Stimulated activated naive CD8-positive, alpha-beta T cell treated with anti-CD3 and anti-CD28 coated beads, Interleukin-15, Interleukin-2, amounts not matched to agents 100 U/mL and 50 U/mL, for 24 hours (primary cell): ENCODE measurements at places on chromosomes 3 and 15.

DNA sequence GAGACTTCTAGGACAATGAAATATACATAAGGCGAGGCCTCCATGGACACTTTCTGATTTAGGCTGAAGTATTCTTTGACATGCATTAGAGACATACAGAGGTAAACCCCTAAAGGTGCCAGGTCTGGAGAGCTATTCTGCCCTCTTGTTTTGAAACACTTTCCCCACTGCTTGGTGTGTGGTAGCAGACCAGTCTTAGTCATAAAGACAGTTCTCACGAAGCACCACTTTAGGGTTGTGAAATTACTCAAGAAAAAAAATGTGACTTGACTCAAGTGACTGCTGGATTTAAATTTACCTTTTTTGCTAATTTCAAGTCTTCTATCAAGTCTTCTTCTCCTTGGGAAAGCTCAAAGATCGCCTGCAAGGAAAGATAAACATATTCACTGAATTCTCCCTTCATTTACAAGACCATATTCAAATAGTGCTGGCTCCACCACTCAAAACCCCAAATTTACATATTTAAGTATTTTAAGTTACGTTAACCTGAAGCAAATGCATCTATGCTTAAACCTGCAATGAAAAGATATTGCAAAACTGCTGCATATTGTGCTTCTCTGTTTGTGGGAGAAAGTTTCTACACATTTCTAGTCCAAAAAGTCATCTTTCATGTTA lies 48.4 kb downstream of the ARHGEF3 start:
- DNase-seq = peak; percentile 37

GRCh38 chr3:124059580-124059979 lies 67.7 kb upstream of the ROPN1 start:
- no peak for DNase-seq

GRCh38 chr3:142296507-142296906 lies 71.1 kb upstream of the GK5 start:
- no peak for DNase-seq

DNA sequence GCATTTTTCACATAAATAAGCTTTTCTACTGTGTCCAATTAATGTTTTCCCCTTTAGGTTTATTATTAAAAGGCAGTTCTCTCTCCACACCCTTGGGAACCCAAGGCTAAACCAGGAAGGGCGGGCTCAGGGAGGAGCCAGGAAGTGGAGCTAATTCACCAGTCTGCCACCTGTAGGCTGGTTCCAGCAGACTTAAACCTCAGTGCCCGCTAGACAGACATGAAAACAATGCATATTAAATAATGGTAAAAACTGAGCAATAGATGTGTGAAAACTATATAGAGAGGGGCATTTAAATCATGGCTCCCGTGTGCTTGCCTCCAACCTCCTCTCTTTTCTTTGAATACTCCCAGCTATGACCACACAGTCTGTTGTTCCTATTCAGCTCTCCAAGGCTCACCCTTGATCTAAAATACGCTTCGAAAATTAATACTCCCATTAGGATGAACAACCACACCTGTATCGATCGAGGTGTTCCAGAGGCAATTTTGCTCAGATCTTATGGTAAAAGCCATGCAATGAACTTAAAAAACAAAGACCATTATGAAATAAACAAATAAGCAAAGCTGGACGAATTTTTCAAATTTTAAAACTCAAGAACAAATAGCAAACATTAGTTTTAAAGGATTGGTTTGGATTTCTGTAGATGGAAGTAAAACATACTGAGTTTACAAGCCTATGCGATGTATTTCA lies 253.3 kb downstream of the TJP1 start:
- no peak for DNase-seq

DNA sequence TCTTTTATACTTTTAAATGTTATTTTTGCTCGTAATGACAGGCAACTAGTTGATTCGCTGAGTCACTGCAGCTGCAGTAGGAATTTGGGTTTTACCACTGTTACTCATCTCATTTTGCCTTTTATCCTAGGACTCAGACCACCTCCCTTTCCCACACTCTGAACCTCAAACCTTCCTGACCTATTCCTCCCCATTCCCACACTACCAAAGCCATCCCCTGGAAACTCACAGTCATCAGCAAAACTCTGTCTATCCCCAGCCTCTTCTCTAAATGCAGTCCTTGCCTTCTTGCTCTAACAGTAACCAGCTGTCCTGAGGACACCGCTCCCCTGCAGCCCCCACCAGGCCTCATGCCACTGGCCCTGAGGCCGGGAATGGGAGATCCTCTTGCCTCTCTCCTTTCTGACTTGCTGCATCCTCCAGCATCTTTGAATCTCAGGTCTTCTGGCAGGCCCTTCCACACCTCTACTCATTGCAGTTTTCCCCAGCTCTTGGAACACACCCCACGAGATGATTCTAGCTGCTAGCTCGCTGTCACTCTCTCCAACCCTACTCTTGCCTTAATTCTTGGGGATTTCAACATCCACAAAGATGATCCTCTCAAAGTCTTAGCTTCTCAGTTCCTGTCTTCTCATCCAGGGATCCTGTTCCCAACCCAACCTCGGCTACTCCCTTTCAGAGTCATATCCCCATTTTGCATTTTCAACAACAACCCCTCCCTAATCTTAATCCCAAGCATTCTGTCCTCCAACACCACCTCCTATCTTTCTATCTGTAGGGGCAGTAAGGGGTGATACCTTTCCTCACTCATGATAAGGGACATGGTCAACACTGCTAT lies 55.9 kb upstream of the C3orf80 start:
- DNase-seq = no peak

DNA sequence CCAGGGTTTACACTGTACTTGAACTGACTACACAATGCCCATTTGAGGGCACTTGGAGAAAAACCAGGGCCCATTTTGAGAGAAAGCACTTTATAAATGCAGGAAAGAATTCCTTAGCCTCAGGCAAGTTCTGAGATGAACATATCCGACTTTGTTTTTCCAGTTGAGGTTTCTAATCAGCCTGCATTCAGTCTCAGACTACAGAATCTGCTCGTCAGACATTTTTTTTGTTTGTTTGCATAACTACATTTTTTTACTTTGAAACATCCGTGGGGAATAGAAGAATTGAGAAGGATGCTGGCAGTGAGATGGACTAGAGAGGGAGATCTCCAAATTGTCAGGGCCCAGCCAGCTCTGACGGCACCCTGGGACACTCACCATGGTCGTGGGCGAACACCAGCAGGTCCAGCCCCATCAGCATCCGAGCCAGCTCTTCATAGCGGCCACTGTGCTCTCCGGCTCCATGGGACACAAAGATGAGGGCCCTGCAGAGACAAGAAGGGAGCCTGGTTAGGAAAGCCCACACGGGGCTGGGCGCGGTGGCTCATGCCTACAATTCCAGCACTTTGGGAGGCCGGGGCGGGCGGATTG lies 40.8 kb downstream of the MGLL start:
- DNase-seq = no peak

DNA sequence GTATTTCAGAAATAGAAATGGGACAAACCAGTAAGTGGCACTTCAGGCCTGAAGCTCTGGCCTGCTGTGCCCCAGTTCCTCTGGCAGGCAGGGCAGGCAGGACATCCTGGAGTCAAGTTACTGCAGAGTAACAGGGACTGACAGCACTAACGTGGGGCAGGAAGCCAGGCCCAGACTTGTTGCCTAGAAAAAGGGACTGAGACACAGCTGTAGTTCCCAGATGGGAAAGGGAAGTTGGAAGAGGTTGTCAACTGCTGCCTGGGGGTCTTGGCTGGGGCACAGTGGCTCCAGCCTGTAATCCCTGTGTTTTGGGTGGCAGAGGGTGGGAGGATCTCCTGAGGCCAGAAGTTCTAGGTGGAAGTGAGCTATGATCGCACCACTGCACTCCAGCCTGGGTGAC lies 171.9 kb downstream of the FMN1 start:
- DNase-seq = no peak

GRCh38 chr3:47404955-47405790 lies 24.4 kb downstream of the PTPN23 start:
- no peak for DNase-seq
